MV-4-11 (cell line): ENCODE measurements at places on chromosomes 6 and 20.

- no peak for DNase-seq
Observed at GRCh38 chr6:71383901-71384489, 95.4 kb downstream of the OGFRL1 start.

DNA sequence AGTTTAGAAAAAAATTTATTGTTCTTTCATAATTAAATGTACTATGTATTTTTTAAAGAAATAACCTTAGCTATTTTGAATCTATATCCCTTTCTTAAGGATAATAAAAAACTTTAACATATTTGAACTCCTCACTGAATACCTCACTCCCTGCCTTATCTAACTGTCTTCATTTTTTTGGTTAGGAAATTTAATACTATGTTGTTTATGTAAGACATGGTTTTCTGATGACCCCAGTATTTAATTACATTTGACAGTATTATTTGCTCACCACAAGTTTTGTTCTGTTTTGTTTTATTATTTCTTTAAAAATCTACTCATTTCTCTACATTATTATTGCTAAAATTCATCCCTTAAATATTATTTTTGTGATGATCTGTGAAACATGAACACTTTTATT lies 394.4 kb upstream of the ADGRB3 start:
- no peak for DNase-seq

DNA sequence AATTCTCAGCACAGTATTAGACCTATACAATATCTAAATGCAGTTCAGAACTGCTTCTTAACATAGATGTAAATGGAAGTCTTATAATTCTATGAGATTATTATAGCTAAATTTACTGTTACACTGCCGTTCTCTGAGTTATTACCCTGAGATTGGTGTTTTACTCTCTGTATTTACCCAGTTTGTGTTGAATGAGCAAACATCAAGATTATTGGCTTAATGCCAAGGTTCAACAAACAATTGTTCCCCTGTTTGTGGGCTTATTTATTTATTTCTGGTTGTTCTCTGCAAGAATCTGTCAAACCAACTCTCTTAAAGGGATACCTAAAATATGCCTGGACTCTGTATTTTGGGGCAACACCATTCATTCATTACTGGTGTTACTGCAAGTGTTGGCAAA lies 5.2 kb upstream of the STMND1 start:
- DNase-seq: no peak

- DNase-seq: no peak
Observed at GRCh38 chr6:113854531-113855499, 2.3 kb upstream of the MARCKS start.

DNA sequence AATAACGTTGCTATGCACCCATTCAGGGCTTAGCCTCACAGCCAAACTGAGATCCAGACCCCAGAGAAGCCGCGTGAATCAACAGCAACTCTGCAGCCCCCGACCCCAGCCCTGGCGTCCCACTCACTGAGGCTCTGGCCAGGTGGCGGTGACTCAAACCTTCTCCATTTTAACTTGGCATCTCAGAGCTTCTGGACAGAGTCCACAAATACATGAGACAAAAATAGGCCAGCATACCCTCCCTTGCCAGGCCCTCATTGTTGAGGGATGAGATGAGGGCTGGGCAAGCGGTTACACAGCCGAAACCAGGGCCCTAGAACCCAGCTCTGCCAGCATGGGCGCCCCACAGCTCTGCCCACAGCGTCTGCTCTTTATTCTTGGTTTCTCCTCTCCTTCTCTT lies 118.4 kb downstream of the MYLK4 start:
- no peak for DNase-seq

DNA sequence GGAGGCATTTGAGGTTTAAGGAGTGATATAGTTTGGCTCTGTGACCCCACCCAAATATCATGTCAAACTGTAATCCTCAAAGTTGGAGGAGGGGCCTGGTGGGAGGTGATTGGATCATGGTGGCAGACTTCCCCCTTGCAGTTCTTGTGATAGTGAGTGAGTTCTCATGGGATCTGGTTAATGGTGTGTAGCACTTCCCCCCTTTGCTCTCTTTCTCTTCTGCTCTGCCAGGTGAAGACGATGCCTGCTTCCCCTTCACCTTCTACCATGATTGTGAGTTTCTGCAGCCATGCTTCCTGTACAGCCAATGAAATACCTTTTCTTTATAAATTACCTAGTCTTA lies 1.7 kb upstream of the HDDC2 start:
- no peak for DNase-seq

GRCh38 chr6:34656378-34657036 lies 40.1 kb downstream of the ILRUN start:
- peak; percentile 70 for DNase-seq

GRCh38 chr6:39859025-39859424 lies 66.8 kb downstream of the DAAM2 start:
- no peak for DNase-seq

DNA sequence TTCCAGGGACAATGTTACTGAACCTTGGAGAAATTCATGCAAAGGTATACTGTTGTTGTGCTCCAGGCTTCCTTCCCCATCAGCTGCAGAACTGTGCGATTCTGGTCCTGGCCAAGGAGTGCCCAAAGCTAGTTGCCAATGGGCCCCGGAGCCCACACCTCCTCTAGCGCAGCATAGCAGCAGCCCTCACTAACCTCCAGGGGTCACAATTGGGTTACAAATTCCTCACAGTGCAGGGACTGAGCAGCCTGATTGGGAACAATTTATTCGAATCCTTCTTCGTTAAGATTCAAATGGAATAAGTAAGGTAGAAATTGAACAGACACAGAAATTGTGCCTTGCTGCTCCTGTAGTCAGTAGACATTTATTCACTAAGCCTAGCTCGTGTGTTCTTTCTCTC lies 284.9 kb downstream of the PRKN start:
- DNase-seq: no peak

GRCh38 chr6:57085471-57085870 lies 4.5 kb upstream of the ZNF451 start:
- DNase-seq: no peak

- DNase-seq: no peak
Observed at GRCh38 chr6:84618046-84618752, 146.2 kb downstream of the TBX18 start.

GRCh38 chr6:116877743-116878142 lies 701 bp downstream of the RFX6 start:
- no peak for DNase-seq
